ENCODE measurements at places on chromosomes 4 and X. TPM values are rescaled to one million over a fixed set of nuclear protein-coding genes. Genes with fewer than 3 reads are reported as not detected.

TRIM60 gene
- total RNA-seq: not detected

TMEM35A gene
- total RNA-seq: 1.0 TPM

- DNase-seq: no peak
These were observed 62.8 kb downstream of the KCNIP4 start for GRCh38 chr4:21885770-21886169.

- no peak for DNase-seq
These were observed 96.3 kb upstream of the MSX1 start for GRCh38 chr4:4762909-4763821.

DNA sequence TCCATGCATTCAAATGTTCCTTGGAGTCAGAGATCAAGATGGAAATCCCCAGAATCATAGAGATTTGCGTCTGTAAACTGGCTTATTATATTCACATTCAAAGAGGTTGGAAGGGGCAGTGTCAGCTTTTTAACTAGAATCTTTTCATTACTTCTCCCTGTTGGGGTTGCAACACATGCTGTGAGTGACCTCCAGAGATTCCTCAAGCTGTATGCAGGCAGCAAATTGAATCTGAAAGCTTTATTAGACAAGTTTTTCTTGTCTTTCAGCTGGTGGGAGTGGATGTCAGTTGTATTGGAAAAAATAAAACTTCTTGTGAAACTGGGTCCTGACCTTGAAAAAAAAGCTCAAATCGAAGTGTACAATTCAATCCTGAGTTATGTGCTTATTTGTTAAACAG, 736.5 kb upstream of the FTHL17 start:
- DNase-seq: no peak
